Muscle of leg (tissue), 16 donors: ENCODE measurements at places on chromosomes 1 and 21. TPM values are rescaled to one million over a fixed set of nuclear protein-coding genes. Genes with fewer than 3 reads are reported as not detected.

GRCh38 chr1:221435504-221435904, 306.4 kb downstream of the DUSP10 start:
- peak; percentile 75 for DNase-seq

- no peak for DNase-seq
Measured at GRCh38 chr1:119662034-119662437, 14.0 kb upstream of the ZNF697 start.

- no peak for DNase-seq
Measured at GRCh38 chr1:227958617-227959324, 11.0 kb upstream of the WNT9A start.

- DNase-seq = no peak
Measured at GRCh38 chr1:98253145-98253544, 332.3 kb upstream of the DPYD start.

GRCh38 chr1:10132316-10132715, 78.1 kb upstream of the KIF1B start:
- no peak for DNase-seq

- DNase-seq = no peak
Measured at GRCh38 chr1:243505986-243506689, 250.3 kb downstream of the SDCCAG8 start.

GRCh38 chr1:16080422-16081150, 7.1 kb upstream of the FAM131C start:
- no peak for DNase-seq

- no peak for DNase-seq
Measured at GRCh38 chr1:91958926-91959325, 9.7 kb downstream of the BRDT start.

GIPC2 gene
- total RNA-seq = 0.84 TPM

PPIAL4G gene
- 0.04 TPM for total RNA-seq

- DNase-seq = peak; percentile 43
Measured at GRCh38 chr1:64033667-64034220, 169.7 kb upstream of the UBE2U start.

AQP10 gene
- 0.04 TPM for total RNA-seq

RHBDL2 gene
- total RNA-seq = 0.35 TPM

GRCh38 chr1:155946633-155947219, 5.3 kb downstream of the RXFP4 start:
- DNase-seq = no peak

DNA sequence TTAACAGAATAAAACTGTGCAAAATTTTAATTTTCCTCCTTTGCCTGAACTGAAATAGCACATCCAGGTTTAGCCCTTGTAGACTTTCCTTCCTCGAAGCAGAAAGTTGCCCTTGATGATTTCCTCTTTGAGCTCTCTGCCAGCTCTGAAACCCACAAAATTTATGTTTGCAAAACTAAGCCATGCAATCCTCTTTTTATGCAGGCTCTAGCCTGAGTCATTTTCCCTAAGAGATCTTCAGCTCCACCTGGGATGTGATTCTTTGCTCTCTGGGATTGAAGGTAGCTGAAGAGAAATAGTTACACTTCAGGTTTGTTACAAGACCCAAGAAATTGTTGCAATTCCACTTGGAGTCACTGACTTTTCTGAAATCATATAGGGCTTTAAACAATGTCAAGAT, 1.4 kb upstream of the F3 start:
- DNase-seq = no peak

- DNase-seq = peak; percentile 53
Measured at GRCh38 chr1:237386362-237387143, 344.6 kb downstream of the RYR2 start.

LRRIQ3 gene
- total RNA-seq = 0.35 TPM

VANGL1 gene
- 4.9 TPM for total RNA-seq

DNA sequence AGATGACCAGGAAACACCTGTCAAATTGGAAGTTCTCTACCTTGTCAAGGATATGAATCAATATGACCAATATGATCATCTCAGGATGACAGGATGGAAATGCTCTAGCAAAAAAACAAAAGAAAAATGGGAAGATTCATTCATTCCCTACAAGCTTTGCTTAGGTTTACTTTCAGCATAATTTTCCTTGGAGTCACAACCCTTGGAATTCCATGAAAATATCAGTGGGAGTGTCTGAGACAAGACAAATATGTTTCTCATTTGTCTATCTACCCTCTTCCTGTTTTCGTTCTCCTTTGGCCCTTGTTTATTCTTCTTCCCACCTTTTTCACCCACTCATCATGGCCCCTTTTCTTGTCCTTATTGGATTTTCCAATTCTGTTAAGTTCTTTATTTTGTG, 50.6 kb downstream of the COLGALT2 start:
- no peak for DNase-seq

- no peak for DNase-seq
Measured at GRCh38 chr1:35962952-35963351, 32.0 kb downstream of the AGO3 start.

DNA sequence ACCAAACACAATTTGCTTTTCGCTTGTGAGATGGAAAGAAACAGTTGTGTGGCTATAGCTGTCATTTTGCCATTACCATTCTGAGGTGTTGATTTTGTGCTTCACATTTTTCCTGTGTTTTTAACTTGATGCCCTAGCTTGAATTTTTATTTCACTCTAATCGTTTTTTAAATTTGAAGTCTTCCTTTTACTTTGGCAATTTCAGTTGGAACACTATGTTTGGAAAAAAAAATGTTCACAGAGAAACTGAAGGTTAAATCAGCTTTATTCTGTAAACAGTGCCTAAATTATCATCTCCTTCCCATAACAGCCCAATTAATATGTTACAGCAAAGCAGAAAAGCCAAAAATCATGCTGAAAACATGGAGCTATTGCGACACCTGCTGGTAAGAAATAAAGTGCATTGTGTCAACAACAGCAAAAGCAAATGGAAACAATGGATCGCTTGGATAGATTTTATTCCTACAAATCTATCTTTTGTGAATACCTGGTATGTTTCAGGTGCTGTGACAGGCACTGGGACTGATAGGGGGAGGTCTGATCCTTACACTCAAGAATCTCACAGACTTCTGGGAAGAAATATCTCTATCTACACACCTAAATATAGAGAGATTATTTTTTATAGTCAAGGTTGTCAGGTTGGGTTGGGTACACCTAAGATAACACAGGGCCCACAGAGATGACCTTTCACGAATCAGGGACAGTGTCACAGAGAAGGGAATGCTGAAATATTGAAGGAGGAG, 16.2 kb upstream of the ERICH3 start:
- DNase-seq = peak; percentile 77

DNA sequence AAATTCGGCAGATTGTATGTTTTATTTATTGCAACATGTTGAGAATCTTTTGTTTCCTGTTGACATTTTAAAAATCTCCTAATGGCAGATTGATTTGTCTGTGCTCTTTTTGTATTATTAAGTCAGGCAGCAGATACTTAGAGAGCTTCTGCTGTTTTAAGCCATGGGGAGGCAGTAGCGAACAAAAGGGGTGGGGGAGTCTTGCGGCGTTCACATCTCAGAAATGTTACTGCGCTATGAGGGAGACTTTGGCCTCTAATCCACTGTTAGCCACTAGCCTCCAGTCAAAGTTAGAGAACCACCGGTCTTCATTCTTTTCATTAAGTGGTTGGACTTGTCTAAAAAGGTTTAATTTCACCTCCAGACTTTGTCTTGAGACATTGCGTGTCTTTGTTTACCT, 93.6 kb downstream of the DYRK1A start:
- DNase-seq = no peak

- no peak for DNase-seq
Measured at GRCh38 chr1:90763930-90764329, 46.8 kb upstream of the BARHL2 start.

CD1E gene
- 0.18 TPM for total RNA-seq

GRCh38 chr1:30879126-30879786, 29.3 kb downstream of the SDC3 start:
- peak; percentile 45 for DNase-seq

GRCh38 chr1:51506537-51506936, 12.5 kb downstream of the EPS15 start:
- DNase-seq = peak; percentile 90

DNA sequence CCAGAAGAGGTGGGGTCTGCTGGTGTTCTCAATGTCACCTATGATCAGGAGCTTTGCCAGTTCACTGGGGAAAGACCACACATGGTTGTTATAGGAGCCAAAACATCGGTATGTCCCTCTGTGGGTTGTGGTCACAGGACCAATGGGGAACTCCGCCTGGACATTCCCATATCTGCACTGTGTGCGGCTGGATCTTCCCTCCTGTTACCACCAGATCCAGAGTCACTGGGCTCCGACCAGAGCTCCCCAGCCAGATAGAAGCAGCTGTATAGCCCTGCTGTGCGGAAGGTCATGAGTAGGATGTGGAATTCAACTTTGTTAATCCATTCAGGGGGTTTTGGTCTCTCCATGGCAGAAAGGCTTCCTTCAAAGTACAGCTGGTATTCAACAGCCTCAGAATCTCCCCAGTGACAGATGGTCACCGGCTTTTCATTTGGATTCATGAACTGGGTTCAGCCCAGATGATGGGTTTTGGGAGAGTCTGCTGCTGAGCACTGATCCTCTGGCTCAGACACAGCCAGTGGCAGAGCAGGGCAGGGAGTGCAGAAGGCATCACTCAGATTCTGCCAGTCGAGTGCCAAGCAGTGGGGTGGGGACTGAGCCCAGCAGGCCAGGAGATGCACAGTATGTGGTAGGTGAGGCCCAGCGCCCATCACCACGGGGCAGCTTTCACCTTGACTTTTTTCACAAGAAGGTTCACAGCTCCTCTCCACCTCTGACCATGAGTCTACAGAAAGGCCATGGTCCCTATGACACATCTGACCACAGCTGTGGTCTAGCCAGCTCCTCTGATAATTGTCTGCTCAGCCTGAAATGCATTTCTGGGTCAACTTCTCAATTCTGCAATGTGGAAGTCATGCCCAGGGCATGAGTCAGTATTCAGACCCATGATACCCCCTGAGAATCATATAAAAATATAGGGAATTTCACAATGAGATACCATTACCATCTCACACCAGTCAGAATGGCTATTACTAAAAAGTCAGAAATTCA, 2.9 kb upstream of the SHCBP1L start:
- DNase-seq = peak; percentile 36

GRCh38 chr1:207691841-207692240, 46.9 kb downstream of the CR1L start:
- DNase-seq = no peak

GJB3 gene
- total RNA-seq = not detected

LIN28A gene
- not detected for total RNA-seq

DNA sequence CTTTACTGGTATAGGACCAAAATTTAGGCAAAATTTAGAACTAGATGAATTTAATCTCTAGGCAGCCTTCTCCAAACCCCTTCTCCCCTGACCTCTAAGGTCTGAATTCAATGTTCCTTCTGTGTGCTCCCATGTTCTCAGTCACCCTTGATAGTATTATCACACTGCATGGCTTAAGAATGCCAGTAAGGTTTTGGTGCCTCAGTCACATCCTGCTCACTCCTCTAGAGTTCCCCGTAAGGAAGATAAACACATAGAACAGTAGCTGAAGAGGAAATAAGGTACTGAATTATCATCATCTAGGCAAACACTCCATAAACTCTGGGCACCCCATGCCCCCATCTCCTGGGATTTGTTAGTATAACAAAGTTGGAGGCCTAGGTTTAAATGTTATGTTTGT, 18.2 kb downstream of the PRRX1 start:
- no peak for DNase-seq

NCAM2 gene
- 4.5 TPM for total RNA-seq

RPE65 gene
- 0.04 TPM for total RNA-seq

CRYAA gene
- not detected for total RNA-seq

DMAP1 gene
- total RNA-seq = 12.1 TPM

DNA sequence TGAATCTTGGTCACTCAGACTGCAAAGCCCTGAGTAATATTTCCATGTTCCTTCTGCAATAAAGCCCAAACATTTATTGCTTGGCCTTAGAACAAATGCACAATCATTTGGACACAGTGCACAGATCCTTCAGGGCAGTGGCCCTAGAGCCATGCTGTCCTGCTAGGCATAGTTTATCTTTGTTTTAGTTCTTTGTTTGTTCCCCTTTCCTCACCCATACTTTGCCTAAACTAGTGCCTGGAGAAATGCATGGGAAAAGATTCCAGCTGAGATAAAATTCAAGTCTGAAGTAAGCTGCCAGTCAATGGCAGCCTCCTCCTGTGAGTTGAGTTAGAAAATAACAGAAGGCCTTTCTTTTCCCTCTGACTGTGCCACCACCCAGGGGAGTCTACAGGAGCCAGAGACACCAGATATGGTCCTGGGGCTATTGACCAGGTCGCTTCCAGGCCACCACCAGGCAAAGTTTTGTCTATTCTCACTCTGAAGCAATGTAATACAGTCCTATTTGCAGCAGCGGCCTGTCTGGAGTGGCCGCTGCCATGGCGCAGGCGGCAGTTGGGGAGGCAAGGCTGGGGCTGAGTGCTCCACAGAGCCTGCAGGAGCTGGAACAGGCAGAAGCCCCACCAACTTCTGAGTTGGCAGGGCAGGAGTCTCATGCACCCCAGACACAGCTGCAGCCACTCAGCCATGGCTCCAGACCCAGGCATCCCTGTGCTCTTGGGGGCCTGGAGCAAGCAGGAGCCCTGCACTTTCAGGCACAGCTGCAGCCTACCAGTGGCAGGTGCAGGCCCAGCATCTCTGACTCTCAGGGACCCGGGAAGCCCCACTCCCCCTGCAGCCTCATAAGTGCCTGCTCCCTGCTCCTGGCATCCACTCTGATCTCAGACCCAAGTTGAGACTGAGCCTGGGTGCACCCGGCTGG, 258.6 kb downstream of the GPATCH2 start:
- no peak for DNase-seq

PDPN gene
- total RNA-seq = 14.5 TPM

PGBD5 gene
- 10.3 TPM for total RNA-seq

GRCh38 chr1:57590978-57591377, 167.1 kb upstream of the DAB1 start:
- DNase-seq = no peak

DNA sequence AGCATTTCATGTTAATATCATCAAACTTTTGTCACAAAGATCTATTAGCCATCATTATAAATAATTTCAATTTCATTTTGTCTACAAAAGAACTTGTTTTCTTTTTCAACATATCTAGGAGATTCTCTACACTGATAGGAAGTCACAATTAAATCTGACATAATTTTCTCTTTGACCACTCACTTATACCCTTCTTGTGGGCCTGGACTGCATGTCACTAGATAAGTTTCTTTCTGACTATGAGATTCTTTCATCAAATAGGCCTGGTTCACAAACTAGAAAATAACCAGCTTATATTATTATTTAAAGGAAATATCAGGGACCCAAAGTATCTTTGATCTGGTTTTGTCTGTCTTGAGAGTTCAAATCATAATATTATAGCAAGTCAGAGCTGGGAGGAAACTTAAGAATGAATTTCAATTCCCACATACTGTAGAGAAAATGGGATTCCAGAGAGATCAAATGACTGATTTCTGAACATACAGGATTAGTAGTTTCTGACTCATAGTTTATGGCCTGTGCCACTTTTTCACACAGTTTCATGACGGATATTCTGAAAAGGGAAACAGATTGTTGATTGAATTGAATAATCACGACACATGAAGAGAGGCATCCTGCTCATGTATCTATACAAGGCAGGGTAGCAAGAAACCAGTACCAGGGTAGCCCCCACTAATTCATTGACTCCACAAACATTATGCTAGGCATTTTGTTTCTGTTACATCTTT, 355.8 kb downstream of the GPATCH2 start:
- peak; percentile 14 for DNase-seq

GRCh38 chr1:197029749-197030148, 37.3 kb downstream of the F13B start:
- no peak for DNase-seq

GRCh38 chr1:179337942-179338560, 27.7 kb upstream of the AXDND1 start:
- DNase-seq = no peak

CFHR4 gene
- not detected for total RNA-seq

OR2T29 gene
- not detected for total RNA-seq

GRCh38 chr1:208942394-208943130, 641.0 kb upstream of the CAMK1G start:
- no peak for DNase-seq
